ENCODE measurements at places on chromosomes 3 and 15.

GRCh38 chr15:37094333-37094914 lies 5.9 kb downstream of the MEIS2 start:
- no peak for DNase-seq

GRCh38 chr3:46706771-46707582 lies 5.8 kb downstream of the TMIE start:
- DNase-seq, result no peak

- DNase-seq, result no peak
Observed at GRCh38 chr3:70734756-70735155, 422.3 kb upstream of the MDFIC2 start.

DNA sequence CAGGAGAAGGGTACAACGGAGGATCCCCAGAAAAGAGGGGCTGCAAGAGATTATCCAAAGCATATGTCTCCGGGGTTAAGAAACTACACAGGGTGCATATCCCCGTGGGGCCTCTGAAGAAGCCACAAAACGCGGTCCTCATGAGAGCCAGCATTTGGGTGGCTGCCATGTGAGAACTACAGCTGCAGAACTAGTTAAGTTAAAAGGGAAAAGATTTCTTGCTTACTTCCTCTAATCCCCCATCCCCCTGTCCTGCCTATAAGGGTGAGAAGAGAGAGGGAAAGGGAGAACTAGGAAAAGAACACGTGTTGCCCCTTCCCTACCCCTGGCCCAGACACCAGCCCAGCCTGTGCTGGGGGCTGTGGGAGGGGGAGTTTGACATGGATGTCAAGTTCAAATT lies 70.4 kb upstream of the PCSK6 start:
- no peak for DNase-seq

DNA sequence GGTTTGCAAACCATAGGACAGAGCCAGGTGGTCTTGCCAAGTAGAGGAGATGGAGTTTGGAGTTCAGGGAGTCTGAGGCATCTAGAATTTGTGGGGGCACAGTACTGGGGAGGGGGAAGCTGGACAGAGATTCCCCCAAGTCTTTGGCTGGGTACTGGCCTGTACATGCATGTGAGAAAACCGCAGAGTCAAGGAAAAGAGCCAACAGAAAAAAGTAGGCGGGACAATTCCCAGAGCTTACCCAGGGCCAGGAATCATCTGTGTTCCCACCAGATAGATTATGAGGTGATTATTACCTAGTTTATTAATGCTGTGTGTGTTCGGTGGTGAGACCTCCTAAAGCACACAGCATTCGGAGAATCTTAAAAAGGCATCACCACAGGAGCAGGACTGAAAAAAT lies 11.3 kb downstream of the LYSMD4 start:
- DNase-seq, result no peak

DNA sequence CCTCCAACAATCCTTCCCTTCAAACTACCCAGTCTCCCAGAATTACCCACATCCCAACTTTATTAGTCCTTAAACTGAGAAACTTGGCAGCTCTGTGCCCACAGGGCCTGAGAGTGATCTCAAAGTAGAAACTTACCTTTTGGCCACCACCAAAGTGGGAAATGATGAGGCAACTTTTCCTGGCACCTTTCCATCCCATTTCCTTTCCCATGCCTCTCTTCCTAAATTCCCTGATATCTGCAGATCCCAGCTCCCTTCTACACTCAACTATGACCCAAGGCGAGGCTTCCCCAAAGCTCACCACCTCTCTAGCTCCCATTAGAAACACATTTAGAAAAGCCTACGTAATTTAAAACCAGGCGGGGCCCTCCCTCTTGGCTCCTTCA lies 271.9 kb downstream of the FOXP1 start:
- no peak for DNase-seq

DNA sequence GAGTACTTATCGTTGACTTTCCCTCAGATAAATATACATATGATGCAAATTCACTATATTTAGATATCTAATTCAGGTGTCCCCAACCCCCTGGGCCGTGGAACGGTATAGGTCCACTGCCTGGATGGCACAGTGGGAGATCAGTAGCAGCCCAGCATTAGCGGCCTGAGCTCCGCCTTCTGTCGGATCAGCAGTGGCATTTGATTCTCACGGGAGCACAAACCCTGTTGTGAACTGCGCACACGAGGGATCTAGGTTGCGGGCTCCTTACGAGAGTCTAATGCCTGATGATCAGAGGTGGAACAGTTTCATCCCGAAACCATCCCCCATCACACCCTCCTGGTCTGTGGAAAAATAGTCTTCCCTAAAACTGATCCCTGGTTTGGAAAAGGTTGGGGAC lies 6.9 kb downstream of the KNL1 start:
- no peak for DNase-seq

GRCh38 chr3:126998320-126998719 lies 15.4 kb downstream of the PLXNA1 start:
- DNase-seq, result no peak

DNA sequence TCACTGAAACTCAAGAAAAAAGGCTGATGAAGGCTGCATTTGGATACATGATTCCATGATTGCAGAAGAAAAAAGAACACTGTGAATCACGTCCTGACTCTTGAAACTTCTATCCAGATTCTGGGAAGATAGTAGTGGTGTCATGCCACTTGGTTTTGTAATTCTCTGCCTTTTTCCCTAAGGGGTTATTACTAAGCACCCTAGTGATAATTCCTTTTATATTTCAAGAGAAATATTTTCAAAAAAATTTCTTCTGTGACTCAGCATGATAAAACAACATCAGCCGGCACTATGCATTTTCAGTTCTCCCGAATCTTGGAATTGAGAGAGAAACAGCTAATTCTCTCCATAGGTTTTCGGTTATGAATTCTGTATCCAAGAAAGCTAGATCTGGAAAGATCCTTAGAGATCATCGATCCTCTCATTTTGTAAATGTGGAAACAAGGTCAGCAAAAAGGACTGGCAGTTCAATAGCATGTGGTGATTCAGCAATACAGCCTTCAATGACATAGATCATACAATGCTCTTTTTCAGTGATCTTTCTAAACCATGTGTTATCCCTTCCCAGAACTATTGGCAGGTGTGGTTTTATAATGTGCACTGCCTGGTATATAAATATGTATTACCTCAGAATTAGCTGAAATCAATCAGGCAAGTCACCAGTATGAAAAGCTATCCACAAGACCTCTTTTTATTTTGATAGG lies 42.6 kb upstream of the TP63 start:
- no peak for DNase-seq

DNA sequence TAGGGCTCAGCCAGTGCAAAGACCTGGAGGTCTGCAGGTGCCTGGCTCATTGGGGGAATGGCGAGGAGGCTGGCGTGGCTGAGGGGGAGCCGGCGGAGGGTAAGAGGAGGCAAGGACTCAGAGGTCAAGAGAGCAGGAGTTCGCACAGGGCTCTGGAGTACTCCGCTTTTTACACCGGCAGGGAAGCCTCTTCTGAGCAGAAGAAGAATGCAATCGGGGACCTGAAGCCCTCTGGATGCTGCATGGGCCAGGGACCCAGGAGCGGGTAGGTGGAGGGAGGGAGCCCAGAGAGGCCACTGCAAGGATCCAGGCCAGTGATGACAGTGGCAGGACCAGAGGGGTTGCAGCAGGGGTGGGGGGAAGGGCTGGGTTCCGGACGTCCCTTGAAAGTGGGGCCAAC lies 70.4 kb upstream of the TAMM41 start:
- DNase-seq, result no peak

- DNase-seq, result no peak
Observed at GRCh38 chr3:58356054-58356453, 23.4 kb downstream of the PXK start.

DNA sequence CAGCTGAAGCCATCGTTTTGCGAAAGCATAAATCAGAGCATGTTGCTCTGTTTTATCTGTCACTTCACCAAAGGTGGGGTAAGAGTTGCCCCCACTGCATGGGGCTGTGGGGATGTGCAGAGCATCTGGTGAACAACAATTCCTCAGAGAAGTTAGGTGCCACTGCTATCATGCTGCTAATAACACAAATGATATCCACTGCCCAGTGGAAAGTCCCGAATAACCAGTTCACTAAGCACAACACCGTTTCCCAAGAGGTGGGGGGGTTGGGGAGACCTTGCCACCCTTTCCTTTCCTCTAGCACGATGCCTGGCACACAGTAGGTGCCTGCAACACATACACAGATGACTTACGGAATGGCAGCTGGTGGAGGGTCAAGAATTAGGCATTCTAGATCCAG lies 38.6 kb downstream of the FAM3D start:
- DNase-seq, result no peak

- no peak for DNase-seq
Observed at GRCh38 chr15:31081056-31081455, 20.5 kb downstream of the TRPM1 start.

DNA sequence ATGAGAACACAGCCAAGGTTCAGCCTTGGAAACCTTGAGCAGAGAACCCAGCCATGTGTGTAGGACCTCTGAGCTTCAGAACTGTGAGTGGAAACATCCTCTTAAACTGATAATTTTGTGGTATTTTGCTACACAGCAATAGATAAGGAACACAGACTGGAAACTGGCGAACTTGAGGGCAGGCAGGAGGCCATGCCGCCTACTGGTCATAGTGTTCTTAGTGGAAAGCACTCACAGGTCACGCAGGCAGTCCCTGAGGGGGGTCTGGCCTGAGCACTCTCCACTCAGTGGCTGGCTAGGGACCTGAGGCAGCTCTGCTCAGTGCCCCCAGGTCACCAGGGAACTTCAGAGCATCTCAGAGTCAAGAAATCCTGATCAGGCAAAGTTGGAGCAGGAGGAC lies 9.7 kb upstream of the XIRP1 start:
- DNase-seq, result no peak

- DNase-seq, result no peak
Observed at GRCh38 chr3:176190755-176191154, 1006.5 kb downstream of the TBL1XR1 start.

DNA sequence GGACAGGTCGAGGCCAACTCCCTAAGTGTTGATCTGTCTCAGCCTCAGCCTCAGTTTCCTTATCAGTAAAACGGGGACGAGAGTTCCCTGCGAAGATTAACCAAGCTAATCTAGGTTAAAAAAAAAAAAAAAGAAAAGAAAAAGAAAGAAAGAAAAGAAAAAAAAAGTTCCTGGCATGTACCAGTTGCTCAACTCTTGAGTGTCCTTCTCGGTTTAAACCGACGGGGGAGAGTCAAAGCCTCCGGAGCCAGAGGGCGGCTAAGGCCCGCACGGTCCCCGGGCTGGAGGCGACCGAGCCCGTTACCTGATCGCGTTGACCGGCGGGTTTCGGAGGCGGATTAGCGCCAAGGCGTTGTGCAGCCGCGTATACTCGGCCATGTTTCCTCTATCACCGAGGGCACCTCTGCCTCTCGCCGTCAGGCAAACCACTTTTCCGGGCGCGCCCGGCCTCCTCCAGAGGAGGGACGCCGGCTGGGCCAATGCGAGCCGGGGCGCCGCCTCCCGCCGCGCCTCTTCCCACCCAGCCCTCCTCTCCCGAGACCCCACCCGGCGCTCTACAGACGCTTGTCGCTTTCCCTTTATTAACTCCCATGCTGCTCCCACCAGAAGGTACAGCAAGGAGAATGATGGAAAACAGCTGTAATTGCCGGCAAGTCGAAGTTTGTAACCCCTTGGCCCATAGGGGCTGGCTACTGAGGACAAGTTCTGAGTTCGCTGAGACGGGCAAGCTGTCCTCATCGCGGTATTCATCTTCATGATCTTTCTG lies at the start of gene EHHADH:
EHHADH (minus strand) TSS at position 405 of the 766 bp plus-strand sequence; CDS start at position 378, 27 bp downstream.
- DNase-seq, result peak; percentile 33

DNA sequence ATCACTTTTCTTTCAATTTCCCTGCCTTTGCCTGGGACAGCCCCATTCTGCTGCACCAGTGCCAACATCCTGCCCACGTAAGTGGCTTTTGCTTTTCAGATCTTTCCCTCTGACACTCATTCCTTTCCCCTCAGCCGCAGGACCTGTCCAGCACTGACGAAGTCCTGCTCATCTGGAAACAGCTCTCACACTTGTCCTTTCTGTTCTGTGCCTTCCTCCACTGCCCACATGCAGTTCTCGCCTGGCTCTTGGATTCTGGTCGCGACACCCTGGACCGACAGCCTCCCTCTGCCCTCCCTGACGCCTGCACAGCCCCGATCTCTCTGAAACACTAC lies 99.7 kb downstream of the ADCY5 start:
- DNase-seq, result no peak

- no peak for DNase-seq
Observed at GRCh38 chr3:42189736-42190135, 76.2 kb downstream of the CCK start.

DNA sequence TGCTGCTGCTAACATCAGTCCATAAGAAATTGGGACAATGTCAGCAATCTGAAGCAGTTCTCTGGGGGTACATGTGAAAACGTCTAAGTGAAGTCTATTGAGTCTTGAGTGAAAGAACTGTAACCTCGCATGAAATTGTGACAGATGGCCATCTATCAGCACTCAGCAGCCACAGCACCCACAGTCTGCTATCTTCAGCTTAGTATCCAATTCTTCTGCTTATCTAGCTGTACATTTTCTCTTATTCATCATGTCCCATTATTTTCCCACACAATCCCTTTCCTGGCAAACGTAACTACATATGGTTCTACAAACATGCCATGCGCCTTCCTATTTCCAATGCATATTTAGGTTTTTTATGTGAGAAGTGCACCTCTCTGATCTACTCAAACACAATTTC lies 629.7 kb downstream of the NTRK3 start:
- DNase-seq, result no peak

GRCh38 chr15:47796339-47796738 lies 79.0 kb downstream of the SEMA6D start:
- no peak for DNase-seq

GRCh38 chr3:174242311-174243041 lies 616.7 kb upstream of the NAALADL2 start:
- no peak for DNase-seq

GRCh38 chr3:129058441-129059200 lies 2.0 kb upstream of the GP9 start:
- peak; percentile 53 for DNase-seq

DNA sequence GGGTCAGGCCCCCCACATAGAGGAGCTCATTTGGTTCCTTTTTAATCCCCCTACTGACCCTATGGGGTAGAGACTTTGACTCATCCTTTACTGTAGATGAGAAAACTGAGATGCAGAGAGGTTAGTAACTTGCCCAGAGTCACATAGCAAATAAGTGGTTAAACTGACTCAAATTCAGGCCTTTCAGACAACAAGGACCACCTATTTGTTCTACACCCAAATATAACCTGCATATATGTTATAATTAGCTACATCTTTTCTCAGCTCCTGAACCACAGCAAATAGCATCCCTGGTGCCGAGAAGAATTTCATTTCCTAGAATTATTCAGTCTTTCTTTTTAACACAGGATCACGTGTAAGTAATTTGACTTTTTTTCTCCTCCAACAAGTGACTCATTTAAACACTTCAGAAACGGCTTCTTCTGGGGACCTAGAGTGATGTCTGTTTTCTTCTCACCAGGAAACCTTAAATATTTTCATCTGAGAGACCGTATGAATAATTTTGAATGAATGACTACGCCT lies 57.4 kb downstream of the MGLL start:
- no peak for DNase-seq

- no peak for DNase-seq
Observed at GRCh38 chr3:106473576-106474475, 605.0 kb upstream of the CBLB start.

- no peak for DNase-seq
Observed at GRCh38 chr15:36755341-36756000, 176.0 kb downstream of the CDIN1 start.

- DNase-seq, result no peak
Observed at GRCh38 chr15:41180206-41180789, 50.3 kb downstream of the EXD1 start.

- no peak for DNase-seq
Observed at GRCh38 chr3:197104738-197105137, 75.1 kb upstream of the MELTF start.

GRCh38 chr15:70859998-70860397 lies 6.0 kb upstream of the LARP6 start:
- no peak for DNase-seq

Measured in hypothalamus (tissue), 51 donors.